ENCODE measurements at places on chromosomes 12 and 14.

DNA sequence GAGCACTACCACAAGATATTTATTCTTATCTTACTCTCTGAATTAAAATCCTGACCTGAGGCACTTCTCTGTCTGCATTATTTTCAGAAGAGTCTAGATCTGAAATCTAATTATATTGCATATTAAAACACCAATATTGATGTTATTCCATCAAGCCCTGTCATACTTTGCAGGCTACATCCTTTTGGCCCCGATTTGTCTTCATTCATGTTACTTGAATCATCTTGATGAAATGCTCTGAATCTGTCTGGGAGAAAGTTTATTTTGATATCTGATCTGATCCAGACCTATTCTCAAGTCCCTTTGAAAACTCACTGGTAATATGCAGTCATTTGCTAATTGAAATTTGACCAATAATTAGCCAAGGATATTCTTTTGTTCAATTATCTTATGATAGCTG, 79.9 kb downstream of the BBS10 start:
- no peak for DNase-seq

DNA sequence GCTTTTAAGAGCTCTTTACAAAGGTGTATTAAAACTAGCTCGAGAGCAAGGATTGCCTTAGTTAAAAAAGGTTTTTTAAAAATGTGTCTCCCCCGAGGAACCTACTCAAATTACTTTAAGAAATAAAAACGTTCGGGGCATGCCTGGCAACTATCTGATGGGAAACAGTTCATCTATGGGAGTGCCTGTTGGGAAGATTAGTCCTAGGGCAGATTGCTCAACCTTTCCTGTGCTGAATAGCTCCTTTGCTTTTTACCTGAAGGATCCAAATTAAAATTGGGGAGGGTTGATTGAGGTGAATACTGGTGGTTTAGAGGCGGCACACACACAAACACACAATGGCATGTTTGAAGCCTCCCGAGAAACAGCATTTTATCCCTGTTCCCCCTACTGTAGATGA, 541.4 kb upstream of the ATP2B1 start:
- no peak for DNase-seq

- DNase-seq = no peak
Measured at GRCh38 chr14:103872481-103873113, 25.2 kb upstream of the PPP1R13B start.

DNA sequence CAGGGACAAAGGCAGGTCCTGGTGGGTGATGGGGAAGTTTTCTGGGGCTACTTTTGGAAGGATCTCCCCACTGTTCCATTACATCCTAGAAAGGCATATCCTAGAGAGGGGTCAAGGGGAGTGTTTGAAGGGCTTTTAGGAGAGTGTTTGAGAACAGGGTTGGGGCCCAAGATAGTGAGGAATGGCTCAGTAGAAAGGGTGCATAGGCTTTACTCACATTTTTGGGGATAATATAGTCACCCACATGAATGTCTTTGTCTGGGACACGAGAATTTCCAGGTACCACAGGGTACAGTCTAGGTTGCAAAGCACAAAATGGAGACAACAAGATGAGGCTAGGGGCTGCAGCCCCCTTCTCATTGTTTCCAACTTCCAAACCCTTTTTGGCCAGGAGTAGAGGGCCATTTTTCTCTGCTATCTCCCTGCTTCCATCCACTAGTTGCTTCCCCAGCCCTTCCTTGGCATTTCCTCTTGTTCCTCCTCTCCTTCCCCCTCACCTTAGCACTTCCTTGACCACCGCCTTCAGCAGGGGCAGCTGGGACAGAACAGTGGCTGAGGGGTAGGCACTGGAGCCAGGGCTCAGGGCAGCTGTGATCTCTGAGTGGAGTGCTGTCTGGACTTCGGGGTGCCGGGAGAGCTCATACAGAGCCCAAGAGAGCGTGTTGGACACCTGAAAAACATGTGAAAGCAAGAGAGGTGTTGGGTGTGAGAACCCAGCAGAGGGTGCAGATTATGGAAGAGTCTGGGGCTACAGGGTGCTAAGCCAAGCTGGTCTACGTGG, 2.8 kb downstream of the CYP27B1 start:
- DNase-seq = no peak

GRCh38 chr12:81010641-81011040, 67.2 kb upstream of the ACSS3 start:
- DNase-seq = no peak

DNA sequence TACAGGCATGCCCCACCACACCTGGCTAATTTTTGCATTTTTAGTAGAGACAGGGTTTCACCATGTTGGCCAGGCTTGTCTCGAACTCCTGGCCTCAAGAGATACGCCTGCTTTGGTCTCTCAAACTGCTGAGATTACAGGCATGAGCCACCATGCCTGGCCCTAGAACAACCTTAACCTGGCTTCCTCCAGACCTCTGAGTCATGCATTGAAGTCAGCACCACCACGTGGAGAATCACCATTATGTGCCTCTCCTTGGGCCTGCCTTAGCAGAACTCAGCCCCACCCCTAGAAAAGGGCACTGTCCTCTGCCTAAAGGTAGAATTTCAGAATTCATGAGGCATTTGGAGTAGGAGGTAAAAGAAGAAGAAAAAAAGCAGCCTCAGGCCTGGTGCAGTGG, 49.0 kb downstream of the LIMA1 start:
- DNase-seq = no peak

GRCh38 chr14:52275372-52275771, 7.9 kb downstream of the PTGDR start:
- DNase-seq = no peak

GRCh38 chr12:92055877-92056276, 89.8 kb downstream of the BTG1 start:
- no peak for DNase-seq

DNA sequence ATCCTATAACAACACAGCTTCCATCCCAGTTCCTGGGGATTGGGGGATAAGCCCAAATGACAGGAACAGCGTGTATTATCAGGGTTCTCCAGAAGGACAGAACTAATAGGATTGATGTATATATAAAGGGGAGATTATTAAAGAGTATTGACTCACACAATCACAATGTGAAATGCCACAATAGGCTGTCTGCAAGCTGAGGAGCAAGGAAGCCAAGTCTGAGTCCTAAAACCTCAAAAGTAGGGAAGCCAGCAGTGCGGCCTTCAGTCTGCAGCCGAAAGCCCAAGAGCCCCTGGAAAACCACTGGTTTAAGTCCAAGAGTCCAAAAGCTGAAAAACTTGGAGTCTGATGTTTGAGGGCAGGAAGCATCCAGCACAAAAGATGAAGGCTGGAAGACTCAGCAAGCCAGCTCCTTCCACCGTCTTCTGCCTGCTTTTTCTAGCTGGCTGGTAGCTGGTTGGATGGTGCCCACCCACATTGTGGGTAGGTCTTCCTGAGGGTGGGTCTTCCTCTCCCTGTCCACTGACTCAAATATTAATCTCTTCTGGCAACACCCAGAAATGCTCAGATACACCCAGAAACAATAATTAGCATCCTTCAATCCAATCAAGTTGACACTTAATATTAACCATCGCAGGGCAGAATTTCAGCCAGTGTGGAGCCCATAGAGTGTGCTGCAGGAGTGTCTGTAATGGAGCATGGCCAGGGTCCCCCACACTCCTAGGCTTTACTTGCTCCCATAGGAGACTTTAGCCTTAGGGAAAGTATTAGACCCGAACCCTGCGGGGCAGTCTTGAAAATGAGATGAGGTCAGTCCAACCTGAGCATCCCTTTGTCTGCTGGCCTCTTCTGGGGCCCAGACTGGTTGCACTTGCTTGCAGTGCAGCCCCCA, 111.1 kb downstream of the SINHCAF start:
- no peak for DNase-seq

DNA sequence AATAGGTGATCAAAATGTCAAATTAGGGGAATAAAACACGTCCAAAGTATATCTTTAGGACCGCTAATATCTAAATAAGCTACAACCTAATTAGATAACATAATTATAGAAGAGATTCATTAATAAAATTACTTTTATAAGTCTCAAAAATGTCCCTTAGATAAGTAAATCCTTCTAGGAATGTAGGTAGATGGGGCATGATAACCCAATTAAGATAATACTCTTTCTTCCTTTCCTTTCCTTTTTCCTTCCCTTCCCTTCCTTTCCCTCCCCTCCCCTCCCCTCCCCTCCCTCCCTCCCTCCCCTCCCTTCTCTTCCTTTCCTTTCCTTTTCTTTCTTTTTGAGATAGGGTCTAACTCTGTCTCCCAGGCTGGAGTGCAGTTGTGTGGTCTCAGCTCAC, 11.0 kb upstream of the SLC2A3 start:
- no peak for DNase-seq

- no peak for DNase-seq
Measured at GRCh38 chr14:100122481-100123223, 36.8 kb downstream of the DEGS2 start.

- no peak for DNase-seq
Measured at GRCh38 chr14:94769391-94770250, at the start of gene GSC. TSS of gene GSC (minus strand) at chr14:94770113. CDS start at chr14:94770015, 98 bp downstream.

DNA sequence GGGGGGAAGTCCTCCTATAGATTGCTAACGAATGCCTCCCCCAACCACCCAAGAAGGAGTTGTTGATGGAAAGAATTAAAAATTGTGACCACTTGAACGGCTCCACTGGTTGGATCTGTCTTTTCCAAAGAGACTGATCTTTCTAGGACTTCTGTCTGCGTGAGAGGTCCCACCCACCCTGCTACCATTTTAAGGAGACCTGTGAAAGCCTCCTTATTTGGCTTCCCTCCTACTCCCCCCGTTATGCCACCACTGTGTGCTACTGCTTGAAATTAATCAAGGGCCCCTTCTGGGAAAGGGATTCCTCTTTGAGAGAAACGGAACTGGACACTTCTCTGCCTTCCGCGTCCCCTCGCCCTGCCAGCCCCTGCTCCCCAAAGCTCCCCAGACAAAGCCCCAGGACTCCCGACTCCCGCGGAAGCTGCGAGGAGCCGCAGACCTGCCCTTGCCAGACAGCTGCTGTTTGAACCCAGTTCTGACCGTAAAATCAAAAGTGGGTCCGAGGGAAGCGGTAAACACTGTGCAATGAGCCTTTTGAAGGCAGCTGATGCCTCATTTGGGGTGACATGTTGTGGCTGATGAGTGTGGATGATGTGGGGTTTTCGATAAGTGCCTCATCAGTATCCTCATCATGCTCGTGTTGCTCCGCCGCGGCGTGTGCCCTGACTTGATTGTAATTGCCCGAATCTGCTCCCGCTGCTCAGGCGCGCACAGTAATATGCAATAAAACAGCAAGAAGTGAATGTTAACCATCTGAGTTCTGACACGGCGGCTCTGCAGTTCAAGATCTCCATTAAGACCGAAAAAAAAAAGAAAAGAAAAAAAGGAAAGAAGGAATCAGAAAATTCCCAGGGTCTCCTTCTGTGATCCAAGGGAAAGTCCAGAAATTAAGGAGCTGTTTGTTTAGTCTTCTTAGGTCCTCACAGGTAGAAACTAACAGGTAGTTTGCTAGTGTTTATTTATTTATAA, 48.2 kb downstream of the MBIP start:
- no peak for DNase-seq

DNA sequence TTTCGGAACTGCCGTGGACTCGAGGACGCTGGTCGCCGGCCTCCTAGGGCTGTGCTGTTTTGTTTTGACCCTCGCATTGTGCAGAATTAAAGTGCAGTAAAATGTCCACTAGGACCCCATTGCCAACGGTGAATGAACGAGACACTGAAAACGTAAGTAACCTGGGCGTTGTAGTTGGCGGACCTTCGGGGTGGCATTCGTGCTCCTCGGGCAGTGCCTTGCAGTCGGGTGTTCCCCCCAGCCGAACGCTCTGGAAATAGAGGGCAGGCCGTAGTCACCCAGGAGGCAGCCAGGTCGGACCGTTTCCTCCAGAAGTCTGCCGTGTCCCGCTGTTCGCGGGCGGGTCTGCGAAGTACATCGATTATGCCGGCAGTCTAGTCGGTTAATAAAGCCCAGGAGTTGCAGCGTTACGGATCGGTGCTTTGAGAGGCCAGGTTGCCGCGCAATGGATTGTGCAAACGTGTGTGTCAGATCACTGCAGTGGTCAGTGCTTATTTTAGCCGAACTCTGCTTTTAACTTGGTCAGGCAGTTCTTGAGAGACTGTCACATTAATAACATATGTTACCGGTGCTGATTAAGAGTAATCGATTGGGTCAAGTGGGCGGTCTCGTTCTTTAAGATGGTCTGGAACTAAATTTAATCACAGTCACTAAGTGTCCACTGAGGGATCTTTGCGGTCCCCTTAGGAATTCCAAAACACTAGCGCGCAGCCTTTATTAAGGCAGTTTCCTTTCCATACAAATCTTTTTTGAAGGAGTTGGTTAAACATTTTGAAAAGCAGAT, 906 bp downstream of the MARK3 start:
- no peak for DNase-seq

DNA sequence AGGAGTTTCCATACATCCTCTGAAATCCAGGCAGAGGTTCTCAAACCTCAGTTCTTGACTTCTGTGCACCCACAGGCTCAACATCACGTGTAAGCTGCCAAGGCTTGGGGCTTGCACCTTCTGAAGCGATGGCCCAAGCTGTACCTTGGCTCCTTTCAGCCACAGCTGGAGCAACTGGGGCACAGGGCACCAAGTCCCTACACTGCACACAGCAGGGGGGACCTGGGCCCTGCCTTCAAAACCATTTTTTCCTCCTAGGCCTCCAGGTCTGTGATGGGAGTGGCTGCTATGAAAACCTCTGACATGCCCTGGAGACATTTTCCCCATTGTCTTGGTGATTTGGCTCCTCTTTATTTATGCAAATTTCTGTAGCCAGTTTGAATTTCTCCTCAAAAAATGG, 10.6 kb downstream of the AREL1 start:
- no peak for DNase-seq

- no peak for DNase-seq
Measured at GRCh38 chr12:14099994-14100393, 118.6 kb upstream of the GRIN2B start.

DNA sequence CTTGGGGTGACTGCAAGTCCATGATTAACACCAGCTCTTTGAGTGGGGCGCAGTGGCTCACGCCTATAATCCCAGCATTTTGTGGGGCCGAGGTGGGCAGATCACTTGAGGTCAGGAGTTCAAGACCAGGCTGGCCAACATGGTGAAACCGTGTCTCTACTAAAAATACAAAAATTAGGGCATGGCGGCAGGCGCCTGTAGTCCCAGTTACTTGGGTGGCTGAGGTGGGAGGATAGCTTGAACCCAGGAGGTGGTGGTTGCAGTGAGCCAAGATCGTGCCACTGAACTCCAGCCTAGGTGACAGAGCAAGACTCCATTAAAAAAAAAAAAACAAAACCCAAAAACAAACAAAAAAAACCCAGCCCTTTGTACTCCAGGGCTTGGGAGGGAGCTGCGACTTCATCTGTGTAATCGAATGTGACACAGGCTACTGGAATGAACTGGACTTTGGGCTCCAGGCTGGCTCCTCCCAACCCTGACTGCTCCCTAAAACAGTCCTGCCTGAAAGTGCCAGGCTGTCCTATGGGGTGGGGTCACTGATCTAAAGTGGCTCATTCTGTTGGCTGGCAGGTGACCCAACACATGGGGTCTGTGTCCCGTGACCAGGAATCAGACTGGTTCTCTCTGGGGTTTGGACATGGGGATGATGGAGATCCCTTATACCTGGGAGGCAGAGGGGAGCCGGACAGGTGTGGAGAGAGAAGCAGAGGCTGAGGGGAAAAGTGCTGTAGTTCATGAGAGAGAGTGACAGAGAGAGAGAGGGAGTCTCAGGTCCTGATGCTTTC, 9.3 kb upstream of the C12orf43 start:
- DNase-seq = no peak

- DNase-seq = no peak
Measured at GRCh38 chr12:121809712-121810116, 5.9 kb downstream of the SETD1B start.
